ENCODE measurements at places on chromosomes 7 and 10.

GRCh38 chr7:74059681-74060588 is 23.7 kb upstream of the LIMK1 start:
- DNase-seq = no peak

- DNase-seq = no peak
Observed at GRCh38 chr10:5844345-5845055, 31.3 kb upstream of the GDI2 start.

DNA sequence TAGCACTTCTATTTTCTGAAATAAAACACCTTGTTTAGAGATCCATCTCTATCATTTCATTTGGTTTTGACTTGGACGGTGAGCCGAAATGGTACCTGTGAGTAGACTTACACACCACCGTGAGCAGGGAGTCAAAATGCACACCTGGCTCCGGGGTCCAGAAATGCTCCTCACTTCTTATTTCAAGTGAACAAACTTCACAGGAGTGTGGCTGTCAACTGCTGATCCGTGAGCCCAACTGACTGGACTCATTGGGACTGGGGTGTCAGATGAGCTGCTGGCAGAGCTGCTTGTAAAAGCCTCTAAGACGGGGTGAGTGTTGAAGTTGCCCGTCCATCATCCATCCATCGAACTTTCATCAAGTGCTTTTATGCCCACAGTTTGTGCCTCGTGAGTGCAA is 435.5 kb downstream of the GLRX3 start:
- no peak for DNase-seq

DNA sequence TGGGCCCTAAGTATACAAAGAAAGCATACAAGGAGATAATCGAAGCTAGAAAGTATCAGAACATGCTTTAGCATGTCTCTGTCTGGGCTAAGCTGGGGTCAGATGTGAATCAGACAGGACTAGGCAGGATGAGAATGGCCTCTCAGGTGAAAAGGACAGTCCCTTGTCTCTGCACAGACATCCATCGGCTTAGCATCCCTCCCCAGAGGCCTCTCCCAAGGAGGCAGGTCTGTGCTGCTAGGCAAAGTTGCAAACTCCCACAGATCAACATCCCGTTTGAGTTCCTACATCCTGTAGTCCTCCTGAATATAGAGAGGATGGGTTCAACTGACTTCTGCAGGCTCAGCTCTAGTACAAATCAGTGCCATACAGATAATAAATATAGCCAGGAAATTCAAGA is 24.5 kb downstream of the CHST15 start:
- DNase-seq = no peak

- DNase-seq = no peak
Observed at GRCh38 chr7:74514131-74514591, 60.5 kb downstream of the GTF2IRD1 start.

DNA sequence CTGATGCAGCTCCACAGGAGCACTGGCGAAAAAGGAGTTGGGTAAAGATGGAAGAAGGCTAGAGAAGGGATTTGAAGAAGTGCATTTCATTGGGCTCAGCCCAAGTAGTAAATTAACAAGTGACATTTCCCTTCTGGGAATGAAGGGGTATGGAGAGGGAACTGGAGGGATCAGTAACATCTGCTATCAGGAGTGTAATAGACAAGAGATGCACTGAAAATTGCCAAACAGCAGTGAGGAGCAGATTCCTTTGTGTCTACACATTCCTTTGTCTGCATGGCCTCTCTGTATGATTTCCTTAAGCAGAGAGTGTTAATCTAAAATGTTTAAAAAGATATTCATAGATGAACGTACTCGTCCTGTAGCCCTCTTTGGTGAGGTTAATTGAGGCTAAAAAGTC is 148.2 kb upstream of the FERD3L start:
- no peak for DNase-seq

GRCh38 chr10:3312403-3312940 is 139.9 kb upstream of the PITRM1 start:
- no peak for DNase-seq

DNA sequence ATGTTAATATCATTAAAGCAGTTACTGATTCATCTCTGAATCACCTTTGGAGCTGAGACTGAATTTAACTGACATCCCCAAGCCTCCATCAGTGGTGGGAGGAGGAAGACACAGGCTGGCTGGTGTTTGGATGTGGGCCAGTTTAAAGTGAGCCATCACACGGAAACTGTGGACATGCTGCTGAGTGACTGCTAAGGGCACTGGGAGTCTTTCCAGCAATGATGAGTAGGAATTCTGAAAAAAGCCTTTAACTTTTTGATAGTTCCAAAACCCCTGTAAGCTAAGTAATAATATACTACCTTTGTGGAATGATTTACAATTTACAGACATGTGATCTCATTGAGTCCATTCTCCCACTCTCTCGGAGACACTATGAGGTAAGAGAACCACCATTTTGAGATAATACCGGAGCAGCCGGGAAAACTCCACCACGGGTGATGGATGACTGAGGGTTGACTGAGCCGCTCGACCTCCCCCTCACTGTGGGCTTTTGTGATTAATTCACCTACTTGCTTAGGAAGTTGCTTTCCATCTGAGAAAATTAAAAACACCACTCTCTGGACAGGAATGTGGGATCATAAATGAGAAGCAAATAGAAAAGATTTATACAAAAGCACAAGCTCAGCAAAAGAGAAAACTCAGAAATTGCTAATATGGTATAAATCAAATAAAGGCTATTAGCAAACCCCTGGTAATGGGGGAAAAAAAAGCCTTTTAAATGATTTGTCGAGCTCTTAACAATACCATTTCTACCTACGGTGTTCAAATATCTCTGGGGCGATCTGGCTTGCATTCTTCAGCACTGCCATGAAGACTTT is 194.8 kb downstream of the FANK1 start:
- no peak for DNase-seq

DNA sequence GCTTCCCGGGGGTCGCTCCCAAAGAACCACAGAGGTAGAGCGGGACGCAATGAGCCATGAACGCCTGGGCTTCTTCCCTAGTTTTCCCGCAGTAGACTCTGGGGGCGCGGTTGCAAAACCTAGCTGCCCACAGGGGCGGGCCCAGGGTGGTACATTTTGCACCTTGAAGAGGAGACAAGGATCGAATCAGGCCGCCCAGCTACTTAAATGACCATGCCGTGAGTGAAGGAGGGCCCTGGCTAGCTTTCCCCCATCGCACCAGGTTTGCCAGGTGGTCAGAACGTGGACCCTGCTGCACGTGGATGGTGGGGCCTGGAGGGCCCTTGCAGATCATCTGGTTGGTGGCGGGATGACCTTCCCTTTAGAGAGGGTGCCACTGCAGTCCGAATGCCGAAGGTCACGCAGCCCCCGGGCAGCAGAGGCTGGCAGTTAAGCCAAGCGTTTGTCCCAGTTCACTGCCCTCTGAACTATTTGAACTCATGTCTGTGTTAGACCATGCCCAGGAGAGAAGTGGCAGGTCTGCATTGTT is 604 bp upstream of the SHTN1 start:
- DNase-seq = no peak

GRCh38 chr7:21086688-21087087 is 300.0 kb upstream of the SP8 start:
- DNase-seq = no peak

DNA sequence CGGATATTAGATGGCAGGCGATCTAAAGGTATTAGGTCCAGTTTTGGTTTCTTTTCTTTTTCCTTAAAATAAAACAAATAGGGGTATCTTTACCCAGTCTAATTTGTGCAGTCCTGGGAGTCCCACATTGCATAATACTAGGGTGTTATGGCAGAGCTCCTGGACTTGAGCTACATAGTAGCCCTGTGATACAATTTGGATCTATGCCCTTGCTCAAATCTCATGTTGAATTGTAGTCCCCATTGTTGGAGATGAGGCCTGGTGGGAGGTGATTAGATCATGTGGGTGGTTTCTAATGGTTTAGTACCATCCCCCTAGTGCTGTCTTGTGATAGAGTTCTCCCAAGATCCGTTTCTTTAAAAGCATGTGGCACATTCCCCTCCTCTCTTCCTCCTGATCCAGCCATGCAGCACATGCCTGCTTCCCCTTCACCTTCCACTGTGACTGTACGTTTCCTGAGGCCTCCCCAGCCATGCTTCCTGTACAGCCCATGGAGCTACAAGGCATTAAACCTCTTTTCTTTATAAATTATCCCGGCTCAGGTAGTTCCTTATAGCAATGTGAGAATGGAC is 141.9 kb downstream of the RPS24 start:
- no peak for DNase-seq

GRCh38 chr7:42099066-42099465 is 137.9 kb downstream of the GLI3 start:
- no peak for DNase-seq

DNA sequence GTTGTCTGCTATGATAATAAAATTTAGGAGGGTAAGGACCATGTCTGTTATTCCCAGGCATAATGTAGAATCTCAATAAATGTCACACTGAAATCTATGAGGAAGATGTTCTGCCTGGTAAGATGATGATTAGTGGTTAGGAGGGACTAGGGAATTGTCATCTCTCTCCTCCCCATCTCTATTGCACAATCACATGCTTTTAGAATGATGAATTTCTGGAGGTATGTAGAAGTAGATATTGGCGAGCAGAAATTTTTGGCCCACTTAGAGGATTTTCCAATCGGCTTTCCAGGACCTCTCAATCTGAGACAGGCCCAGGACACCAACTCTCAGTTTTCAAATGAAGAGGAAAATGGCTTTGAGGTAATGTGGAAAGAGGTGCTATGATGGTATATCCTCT is 2.0 kb upstream of the PITX3 start:
- DNase-seq = no peak

DNA sequence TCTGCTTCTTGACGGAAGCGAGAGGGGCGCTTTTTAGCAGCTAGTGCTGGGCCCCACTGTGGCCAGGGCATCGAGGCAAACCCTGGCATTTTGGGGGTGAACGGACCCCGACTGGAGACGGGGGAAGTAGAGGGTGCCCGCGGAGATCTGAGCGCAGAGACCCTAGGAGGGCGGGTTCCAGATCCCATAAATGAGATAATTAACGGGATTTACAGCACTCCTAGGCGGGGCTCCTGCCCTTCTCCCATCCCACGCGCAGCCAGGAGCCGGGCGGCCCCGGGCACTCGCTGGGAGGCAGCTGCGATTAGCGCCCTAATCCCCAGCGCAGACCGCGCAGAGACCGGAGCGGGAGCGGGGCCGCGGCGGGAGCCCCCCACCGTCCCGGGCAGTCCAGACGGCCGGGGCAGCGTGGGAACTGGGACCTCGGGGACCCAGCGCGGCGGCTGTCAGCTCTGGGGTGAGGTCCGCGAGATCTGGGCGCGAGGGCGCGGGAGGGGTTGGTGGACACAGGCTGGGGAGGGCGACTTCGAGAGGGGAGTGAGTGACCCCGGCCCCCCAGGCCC is 735 bp downstream of the JCAD start:
- DNase-seq = no peak

- DNase-seq = no peak
Observed at GRCh38 chr10:102701796-102702195, 12.4 kb downstream of the ARL3 start.

GRCh38 chr7:143245123-143245522 is 18.1 kb upstream of the GSTK1 start:
- no peak for DNase-seq

DNA sequence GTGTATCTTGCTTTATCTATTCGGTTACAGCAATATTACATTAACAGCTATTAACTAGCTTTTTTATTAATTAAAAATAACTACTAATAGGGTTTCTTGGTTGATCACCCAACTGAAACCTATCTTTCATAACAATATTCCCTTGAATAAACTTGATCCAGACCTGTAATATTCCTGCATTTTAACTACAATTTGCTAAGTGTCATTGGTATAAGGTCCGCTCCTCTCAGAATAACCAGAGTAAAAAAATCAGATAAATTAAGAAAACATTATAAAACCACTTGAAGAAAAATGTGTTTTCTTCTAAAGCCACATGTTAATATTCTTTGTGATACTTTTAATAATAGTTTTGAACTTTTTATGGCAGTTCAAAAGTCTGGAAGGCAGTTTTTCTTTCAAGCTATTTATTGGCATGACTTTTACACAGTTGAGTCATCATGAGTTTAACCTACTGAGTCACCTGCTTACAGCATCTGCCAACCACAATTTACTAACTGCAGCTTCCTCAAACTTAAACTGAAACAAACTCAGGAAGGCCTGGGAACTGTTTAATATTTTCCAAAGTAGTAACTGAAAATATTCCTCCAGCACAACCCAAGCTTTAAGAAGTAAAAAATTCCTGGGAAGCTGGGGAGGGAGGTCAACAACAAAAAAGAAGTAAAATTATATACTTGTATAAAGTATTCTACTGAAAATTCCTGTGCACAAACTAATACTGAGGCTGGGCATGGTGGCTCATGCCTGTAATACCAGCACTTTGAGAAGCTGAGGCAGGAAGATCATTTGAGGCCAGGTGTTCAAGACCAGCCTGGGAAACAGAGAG is 103.2 kb downstream of the NRBF2 start:
- DNase-seq = no peak

DNA sequence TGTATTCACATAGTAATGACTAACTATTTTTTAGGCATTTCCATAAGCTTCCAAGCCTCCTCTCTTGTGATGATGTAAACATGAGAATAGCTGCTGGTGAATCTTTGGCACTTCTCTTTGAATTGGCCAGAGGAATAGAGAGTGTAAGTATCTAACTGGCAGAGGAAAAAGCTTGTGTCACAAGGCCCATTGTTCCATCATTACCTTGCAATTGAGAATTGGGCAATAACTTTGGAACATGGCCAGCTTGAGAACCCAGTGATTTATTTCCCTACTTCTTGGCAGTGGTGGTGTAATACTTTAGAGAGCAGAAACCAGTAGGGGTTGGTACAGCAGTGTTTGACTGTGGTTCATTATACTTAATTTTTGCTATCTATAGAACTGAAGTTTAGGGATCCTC is 12.0 kb downstream of the IFRD1 start:
- no peak for DNase-seq

Data from cerebellar nuclear complex (tissue), 1 donor.